ENCODE measurements at places on chromosomes 3 and 15.

DNA sequence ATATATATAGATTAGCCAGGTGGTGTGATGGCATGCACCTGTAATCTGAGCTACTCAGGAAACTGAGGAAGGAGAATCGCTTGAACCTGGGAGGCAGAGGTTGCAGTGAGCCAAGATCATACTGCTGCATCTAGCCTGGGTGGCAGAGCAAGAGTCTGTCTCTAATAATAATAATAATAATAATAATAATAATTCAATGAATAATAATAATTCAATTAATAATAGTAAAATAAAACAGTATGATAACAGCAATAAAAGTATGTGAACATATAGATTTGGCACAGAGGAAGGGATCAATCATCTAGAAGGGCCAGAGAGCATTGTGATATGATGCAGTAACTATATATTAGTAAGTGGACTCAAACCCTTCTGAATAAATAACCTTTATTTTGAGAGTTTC, 314.5 kb upstream of the COL8A1 start:
- no peak for DNase-seq

DNA sequence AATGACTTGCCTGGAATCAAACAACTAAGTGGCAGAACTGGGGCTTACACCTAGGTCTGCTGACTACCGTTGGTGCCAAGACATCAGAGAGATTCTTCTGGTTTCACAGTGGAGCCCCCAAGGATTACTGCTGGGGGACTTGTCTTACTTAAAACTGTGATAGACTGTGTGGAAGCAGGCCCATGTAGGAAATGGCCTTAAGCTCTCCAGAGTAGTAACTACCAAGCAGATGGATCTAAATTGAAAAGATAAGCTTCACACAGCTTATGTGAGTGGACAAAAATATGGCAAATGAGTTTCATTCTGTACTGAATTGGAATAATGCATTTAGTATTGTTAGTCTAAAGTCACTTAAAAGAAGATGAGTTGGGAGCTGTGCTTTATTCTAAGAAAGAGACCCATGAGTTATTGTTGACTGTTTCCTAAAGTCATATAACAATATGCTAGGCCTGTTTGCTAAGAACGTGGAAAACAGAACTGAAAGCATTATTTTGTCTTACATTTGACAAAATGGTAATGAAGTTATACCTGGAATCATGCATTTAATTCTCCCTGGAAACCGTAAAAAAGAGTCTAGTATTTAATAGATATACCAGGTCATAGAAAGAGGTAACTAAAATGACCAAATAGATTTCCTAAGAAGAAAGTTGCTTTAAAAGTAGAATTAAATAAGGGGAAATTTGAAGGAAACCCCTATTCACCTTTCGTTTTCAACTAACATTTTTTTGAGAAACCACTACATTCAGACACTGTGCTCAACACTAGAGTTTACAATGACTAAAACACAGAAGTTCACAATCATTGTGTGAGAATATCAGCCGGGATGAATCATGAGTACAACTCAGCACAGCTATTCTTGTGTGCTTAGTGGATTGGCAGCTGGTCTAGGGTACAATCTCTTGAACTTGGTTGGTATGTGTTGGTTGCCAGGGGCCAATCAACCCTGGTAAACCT, 13.0 kb upstream of the MAPK6 start:
- no peak for DNase-seq

- DNase-seq, result no peak
Observed at GRCh38 chr3:126781889-126782491, 78.0 kb downstream of the CHCHD6 start.

DNA sequence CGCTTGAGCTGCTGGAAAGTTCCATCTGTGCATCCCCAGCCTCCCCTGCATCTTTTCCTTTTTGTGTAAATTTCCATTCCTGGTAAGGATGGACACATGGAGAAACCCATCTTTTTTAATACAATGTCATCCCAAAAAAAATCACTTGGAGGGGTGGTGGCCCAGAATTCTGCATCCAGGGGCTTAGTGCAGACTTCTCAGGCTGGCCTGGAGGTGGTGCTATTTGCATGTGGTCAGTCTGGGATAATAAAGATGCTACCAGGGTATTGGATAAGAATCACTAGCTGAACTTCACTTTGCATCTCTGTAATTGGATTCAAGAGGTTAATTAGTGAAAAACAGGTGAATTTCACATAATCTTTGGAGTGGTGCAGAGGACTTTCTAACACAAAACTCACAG, 1.8 kb upstream of the ZSCAN2 start:
- DNase-seq, result no peak

GRCh38 chr3:54488297-54488696, 365.9 kb downstream of the CACNA2D3 start:
- DNase-seq, result no peak

GRCh38 chr3:171849617-171850319, 6.6 kb downstream of the TMEM212 start:
- DNase-seq, result no peak

DNA sequence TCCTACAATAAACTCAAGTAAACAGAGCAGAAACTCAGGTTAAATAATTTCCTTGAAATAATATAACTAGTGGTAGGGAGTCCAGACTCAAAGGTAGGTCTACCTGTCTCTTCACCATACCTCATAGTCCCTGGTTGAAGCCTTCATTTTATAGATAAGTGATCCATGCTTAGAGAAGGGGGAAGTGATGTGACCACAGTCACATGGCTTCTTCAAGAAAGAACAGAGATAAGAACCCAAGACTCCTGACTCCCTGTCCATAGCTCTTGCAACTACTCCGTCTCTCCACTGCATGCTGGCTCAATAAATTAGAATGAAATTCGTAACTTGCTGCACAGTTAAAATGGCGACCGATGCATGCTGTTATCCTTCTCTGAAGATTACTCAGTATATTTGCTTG, 11.0 kb upstream of the C15orf61 start:
- no peak for DNase-seq

- no peak for DNase-seq
Observed at GRCh38 chr15:41943543-41944312, 28.6 kb downstream of the EHD4 start.

DNA sequence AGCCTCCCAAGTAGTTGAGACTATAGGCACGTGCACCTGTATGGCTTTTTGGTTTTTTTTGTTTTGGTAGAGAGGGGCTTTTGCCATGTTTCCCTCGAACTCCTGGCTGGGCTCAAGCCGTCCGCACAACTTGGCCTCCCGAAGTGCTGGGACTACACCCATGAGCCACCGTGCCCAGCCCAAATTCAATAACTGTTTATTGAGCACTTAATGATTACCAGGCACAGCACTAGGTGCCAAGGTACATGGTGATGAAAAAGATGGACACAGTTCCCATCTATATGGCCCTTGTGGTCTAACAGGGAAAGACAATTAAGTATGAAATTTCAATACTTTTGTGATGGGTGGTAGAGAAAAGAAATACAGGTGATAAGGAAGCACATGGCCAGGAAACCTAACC, 35.8 kb upstream of the ZNF148 start:
- no peak for DNase-seq

GRCh38 chr15:89472785-89473256, 23.6 kb downstream of the RHCG start:
- DNase-seq, result no peak

DNA sequence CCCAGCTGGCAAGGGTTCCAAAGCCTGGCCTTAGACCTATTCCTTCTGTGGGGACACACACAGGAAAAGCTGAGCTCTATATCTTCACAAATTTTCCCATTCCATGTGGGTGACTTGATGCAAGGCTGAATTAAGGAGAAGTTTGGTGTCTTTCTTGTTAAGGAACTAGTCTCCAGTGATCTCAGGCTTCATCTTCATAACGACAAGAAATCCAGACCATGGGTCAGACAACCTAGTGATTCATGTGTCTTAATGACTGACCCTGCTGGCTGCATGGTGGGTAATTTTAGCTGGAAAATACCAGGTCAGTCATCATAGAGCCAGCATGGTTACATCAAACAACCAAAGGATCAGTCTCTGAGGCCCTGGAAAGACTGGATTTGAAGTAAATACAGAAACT, 112.7 kb upstream of the SLC4A7 start:
- DNase-seq, result no peak

- DNase-seq, result no peak
Observed at GRCh38 chr3:132006605-132007204, 28.1 kb downstream of the CPNE4 start.

DNA sequence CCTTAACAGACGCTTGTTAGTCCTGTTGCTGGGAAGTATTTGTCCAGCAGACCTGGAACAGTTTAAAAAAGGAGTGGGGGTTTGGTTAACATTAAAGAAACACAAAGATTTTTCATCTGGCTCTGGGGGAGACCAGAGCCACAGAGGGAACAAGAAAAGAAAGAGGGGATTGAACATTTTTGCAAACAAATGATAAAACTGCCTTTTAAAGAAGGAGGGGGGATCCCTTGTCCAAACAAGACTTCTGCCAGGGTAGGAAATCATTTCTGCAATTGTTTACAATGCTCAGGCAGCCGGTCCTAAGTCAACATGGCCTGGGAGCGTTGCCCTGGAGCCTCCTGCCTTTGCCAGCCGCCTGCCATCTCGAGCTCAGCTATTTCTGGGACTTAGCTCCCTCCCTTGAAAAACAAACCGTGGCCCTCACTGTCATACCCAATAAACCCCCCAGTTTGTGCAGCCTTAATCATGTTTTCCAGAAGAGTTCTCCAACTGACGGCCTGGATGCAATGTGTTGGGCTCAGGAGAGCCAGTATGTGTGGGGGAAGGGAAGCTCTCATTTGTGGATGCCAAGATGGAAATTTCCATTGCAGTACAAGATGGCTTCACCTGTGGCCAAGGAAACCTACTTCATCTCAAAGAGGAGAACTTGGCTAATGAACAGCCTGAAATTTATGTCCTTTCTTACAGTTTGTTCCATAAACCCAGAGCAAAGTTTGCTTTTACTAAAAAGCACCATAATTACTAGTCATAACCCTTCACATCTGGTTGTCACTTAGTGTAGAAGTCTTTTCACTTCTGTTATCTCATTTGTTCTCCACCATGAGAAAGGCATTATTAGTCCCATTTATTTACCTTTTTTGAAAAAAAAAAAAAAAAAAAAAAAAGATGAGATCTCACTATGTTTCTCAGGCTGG, 75.9 kb upstream of the RNU6-1 start:
- DNase-seq, result no peak

- no peak for DNase-seq
Observed at GRCh38 chr3:40895109-40895508, 304.2 kb upstream of the CTNNB1 start.

DNA sequence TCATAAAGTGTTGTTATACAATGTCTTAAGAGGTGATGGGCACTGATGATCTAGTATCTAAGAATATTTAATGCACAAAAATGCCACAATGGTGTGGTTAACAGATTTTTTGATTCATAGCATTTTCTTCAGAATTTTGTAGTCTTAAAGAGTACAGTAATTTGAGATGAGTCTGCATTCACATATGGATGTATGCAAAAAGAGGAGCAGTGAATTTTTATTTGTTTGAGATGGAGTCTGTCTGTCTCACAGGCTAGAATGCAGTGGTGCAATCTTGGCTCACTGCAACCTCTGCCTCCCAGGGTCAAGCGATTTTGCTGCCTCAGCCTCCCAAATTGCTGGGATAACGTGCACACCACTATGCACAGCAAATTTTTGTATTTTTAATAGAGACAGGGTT, 110.5 kb downstream of the ZPLD1 start:
- no peak for DNase-seq

DNA sequence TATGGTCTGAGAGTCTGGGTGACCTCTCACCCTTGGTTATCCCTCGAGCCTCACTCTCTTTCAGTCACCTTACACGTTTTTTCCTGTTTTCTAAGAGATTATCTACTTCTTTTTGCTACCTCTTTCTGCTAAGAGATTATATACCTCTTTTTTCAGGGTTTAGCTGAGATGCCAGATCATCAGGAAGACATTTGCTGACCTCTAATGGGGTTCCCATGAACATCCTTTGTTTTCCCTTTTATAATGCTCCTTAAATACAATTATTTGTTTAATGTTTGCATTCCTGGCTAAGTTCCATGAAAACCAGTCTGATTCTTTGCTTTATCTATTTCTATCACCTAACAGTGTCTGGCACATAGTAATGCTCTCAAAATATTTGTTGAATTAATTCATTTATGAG, 39.6 kb downstream of the LEKR1 start:
- DNase-seq, result no peak

DNA sequence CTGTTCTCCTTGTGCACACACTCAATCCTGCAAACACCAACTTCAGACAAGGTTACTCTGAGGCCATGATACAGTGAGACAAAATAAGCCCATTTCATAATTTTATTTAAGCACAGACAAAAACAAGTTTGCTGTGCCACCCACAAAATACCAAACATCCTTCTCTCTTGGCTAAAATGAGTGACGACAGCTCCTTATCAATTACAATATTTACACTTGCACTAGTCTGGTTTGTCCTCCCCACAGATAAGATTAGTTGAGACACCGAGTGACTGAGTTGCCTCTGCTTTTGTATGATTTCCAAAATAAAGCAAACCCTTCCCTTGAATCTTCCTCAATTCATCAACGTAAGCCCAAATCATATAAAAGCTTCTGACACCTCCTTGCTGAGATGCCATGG, 233.5 kb upstream of the ATP10A start:
- no peak for DNase-seq

DNA sequence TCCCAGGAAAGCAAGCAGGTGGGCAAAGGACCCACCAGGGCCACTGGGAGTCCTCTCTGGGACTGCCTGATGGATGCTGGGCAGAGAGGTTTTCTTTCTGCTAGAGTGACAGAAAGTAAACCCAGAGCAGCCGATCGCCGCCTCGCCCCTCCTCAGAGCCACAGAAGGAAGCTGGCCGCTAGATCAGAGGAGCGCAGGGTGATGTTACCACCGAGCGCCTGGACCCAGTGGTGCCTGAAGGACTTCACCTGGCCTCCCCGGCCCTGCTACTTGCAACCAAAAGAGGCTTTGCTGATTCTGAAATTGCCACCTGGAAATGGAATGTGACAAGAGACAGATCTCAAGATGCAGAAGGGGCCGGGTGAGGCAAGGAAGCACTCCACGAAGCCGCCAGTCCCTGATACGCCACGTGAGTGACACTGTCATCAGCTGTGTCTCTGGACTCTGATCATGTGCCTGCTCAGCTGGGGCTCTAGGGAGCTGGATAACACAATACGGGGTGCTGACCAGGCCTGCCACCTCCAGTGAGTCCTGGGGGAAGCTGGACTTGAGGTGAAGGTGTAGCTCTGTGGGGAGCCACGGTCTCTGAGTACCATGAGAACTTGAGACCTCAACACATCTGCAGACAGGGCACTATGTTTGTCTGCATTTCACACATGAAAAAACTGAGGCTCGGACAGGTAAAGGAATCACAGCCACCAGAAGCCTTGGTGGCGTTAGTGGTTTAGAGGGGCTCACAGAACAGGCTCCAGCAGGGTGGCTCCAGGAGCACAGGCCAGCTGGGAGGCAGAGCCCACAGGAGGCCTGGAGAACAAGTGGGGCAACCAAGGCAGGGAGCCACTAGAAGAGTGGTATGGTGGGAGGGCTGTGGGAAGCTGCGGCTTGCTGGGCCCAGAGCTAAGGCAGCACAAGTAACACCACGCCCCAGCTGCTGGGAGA, 137.9 kb upstream of the PRR20G start:
- DNase-seq, result no peak

- DNase-seq, result no peak
Observed at GRCh38 chr3:152122851-152123250, 145.9 kb upstream of the MBNL1 start.
